ENCODE measurements at places on chromosomes 16 and 17.

DNA sequence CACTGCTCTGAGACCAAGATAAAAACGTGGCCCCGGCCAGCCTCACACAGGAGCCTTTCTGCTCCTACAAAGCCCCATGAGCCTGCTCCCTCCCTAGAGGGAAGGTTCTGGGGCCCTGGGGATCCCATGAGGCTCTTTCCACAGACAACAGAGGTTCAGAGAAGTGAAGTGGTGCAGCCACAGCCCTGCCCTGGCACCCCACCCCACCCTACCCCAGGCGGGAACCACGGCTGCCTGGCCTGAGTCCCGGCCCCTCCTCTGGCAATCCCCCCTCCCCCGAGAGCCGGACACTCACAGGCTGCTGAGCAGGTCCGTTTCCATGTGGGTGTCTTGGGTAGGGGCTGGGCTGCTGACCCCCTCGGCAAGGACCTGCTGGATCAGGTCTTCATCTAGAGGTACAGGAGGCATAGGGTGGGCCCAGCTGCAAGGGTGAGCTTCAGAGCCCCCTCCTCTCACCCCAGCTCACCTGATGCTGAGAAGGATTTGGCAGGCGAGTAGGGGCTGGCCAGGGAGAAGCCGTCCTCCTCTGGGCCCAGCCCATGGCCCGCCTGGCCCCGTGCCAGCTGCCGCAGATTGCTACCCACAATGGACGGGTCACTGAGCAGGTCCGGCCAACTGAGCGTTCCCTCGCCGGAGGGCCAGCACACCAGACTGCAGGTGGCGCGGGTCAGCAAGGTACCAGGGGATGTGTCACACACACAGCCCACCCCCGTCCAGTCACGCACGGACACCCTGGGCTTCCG, 38.7 kb downstream of the PKD1 start:
- no peak for DNase-seq

DNA sequence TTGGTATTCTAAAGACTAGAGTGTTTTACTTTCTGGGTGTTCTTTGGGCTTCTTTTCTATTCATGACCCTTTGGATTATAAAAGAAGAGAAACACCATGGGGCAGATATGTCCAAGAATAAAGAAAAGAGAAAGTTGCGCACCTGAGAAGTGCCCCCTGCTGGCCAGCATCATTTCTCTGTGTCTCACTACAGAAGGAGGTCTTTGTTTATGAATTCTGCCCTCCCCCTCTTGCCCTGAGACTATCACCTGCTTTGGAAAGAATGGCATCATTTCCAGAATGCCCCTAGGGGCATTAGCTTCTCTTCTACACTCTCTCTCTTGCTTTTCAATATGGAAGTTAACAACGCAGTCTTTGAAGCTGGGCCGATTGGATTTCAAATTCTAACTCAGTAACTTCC, 45.0 kb downstream of the CDH13 start:
- no peak for DNase-seq

- no peak for DNase-seq
These were observed 176.2 kb downstream of the MAP2K6 start for GRCh38 chr17:69590671-69591070.

GRCh38 chr16:77652399-77652798, 69.9 kb upstream of the NUDT7 start:
- no peak for DNase-seq

DNA sequence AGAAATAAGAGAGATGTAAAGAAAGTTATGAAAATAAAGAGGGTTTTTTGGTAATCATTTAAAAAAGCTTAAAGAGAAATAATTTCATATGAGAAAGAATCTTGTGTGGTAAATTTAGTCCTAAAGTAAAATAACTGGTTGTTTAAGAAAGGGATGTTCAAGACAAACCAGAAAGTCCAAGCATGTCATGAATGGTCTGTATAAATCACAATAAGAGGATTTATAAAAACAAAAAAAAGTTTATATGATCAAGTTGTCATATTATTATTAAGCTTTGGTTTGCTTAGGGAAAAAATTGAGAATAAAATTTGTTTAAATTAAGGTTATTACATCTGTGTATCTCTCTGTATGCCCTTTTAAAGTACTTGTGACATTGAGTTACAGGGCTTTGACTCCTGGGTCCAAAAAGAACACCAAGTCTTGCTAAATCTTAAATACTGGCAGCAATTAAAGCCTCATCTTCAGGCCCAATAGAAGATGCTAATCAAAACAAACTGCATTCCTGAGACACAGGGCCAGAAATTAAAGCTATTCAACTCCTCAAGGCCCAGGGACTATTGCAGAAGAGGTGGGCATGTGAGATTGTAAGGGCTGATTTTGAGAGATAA, 15.6 kb upstream of the TRIM25 start:
- DNase-seq: no peak

GRCh38 chr17:7989781-7990655, 12.4 kb upstream of the GUCY2D start:
- peak; percentile 87 for DNase-seq

DNA sequence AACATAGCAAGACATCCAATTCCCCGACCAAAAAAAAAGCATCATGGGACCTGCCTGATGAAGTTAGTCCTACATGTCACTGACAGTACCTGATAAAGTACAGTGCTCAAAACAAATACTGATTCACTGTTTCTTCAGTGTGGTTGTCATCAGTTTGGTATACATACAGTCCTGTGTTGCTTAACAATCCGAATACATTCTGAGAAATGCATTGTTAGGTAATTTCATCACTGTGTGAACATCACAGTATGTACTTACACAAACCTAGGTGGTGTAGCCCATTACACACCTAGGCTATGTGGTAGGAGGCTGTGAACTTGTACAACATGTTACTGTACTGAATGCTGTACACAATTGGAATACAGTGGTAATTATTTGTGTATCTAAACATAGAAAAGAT, 19.0 kb upstream of the FA2H start:
- DNase-seq: no peak

- DNase-seq: no peak
These were observed 154.0 kb downstream of the C16orf78 start for GRCh38 chr16:49527611-49528010.
